NCI-H1436 treated with DMSO at 0.1 percent for 48 hours (cell line): ENCODE measurements at places on chromosomes 16 and 17.

DNA sequence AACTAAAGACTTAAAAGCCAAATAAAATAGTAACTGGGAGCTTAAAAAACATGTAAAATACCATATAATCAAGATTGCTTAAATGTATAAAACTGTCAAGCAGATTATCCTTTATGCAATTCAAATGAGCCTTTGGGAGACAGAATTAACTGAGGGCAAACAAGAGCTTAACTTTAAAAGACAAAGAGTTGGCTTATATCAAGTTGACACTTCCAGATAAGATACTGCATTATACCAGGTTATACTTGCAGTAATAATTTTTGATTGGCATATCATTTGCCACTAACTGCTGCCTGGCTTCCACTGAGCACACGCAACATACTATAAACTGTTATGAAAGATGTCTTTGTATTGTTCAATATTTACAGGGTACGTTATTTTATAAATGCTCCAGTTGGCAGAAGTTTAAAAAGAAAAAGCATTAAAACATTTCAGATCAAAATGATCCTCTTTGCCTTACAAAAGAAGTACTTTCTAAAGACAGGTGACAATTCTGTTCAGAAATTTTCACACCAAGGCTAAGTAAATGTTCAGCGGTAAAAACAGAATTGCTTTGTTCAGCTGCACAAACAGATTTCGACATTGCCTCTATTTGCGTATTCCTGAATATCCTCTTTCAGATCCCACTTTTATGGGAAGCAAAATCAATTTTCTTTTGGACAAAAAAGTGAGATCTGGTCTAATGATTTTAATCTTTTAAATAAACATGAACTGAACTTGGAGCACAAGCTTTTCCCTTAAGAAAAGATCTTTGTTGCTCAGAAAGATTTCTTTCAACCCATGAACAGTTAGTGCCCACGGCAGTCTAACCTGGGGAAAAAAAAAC is 50.7 kb downstream of the TOX3 start:
- peak; percentile 33 for DNase-seq

DNA sequence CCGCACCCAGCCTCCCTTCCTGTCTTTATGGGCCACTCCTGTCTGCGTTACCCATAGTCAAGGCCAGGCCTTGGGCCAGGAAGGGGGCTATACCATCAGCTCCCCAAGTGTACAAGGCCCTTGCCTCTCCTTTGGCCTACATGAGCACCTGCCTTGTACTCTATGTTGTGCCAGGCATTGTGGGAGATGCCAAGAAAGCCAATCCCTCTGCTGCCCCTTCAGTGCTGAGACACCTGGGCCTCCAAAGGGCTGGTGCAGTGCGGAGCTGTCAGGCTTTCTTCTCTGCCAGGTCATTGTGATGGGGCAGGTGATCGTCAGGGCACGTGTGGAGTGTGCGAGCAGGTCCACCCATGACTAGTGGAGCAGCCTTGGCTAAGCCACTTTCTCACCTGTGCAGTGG is 59.9 kb downstream of the MPRIP start:
- DNase-seq: no peak

DNA sequence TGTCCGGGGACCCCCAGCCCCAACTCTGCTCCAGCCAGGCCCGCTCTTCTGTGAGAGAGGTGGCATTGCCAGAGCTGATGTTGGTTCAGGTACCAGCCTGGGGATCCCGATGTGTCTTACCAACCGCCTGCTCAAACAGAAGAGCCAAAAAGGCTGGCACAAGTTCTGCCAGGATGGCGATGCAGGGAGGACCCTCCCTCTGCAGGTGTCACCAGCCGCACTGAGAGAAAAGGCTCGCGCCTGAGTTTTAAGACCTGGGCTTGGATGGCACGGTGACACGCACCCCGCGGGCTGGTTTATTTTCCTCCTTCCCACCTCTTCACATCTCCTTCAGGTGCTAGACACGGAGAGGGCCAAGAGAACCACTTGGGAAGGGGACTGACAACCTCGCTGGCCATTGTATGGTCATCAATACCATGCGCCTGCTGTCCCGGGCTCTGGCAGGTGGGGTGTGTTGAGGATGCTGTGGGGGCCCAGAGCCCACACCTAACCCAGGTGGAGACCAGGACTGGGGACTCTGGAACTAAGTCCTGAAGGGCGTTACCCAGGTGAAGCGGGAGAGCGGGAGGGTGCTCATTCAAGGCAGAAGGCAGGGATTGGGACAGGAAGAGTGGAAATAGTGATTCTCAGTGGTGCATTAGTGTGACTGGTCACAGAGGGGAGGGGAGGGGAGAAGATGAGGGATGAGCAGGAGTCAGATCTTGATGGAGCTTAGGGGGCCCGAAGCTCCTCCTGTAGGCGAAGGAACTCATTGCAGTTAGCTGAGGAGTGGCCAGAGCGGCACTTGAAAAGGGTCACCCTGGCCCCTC is 16.3 kb downstream of the FOXJ1 start:
- DNase-seq: no peak

- peak; percentile 57 for DNase-seq
Measured at GRCh38 chr16:68091380-68092261, 6.5 kb downstream of the NFATC3 start.

DNA sequence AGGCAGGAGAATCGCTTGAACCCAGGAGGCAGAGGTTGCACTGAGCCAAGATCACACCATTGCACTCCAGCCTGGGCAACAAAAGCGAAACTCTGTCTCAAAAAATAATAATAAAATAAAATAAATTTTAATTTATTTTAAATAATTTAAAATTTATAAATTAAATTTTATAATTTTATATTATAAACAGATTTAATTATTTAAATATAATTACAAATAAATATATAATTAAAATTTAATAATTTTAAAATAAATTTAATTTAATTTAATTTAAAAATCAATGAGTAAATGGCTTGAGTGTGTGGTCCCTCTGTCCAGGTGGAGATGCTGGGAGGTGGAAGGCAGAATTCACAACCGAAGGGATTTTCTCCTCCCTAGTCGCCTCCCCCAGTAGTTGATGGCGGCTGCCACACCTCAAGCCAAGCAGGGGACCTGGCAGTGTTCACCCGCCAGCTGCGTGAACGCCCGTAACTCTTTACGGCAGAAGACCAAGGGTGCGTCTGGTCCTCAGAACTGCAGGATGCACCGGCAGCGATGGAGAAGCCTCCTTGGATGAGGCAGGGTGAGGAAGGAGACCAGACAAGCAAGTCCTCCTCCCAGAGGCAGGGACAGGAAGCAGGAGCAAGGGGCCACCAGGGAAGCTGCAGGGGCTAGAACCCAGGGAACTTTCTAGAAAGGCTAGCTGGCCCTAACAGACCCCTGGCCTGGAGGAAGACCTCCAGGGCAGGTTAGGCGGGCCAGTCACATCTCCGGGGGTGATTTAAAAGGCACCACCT is 22.9 kb upstream of the KRT17 start:
- DNase-seq: no peak

GRCh38 chr17:1648173-1648962 is 1.3 kb downstream of the RILP start:
- no peak for DNase-seq

GRCh38 chr16:54977211-54977610 is 46.5 kb downstream of the IRX5 start:
- DNase-seq: no peak

GRCh38 chr16:82135844-82136243 is 34.2 kb downstream of the MPHOSPH6 start:
- no peak for DNase-seq

GRCh38 chr16:86480444-86480843 is 29.9 kb upstream of the FOXF1 start:
- no peak for DNase-seq

- no peak for DNase-seq
Measured at GRCh38 chr17:82753201-82753464, 1.3 kb downstream of the TBCD start.

DNA sequence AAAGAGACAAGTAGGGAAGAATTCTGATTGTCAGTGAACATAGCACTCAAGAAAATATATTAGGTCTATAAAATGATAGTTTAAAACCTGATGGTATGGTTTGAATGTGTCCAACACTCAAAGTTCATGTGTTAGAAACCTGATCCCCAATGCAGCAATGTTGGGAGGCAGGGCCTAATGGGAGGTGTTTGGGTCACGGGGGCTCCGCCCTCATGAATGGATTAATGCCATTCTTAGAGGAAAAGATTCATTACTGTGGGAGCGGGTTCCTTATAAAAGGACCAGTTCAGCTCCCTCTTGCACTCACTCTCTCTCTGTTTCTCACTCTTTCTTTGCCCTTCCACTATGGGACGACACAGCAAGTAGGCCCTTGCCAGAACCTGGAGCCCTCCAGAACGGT is 41.5 kb upstream of the SLC47A1 start:
- no peak for DNase-seq

GRCh38 chr17:57114085-57114673 is 29.1 kb downstream of the AKAP1 start:
- DNase-seq: no peak

DNA sequence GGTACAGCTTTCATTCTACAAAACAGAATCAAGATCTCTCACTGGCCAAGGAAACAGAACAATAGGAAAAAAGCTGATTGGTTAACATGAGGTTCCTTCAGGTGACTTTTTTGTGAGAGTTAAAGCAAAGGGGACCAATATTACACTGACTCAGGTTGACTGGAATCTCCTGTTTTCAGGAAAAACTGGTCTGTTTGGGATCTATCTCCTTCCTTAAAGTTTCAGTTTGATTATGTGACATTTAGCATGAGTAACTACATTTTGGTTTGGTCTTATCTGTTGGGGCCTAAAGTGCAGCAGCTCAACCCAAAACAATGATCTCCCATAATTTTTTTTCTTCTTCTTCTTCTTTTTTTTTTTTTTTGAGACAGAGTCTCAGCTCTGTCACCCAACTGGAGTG is 9.7 kb downstream of the NUPR1 start:
- DNase-seq: no peak

GRCh38 chr17:55081559-55081958 is 113.0 kb downstream of the STXBP4 start:
- no peak for DNase-seq

GRCh38 chr17:80455336-80455710 is 21.1 kb downstream of the NPTX1 start:
- DNase-seq: no peak

- no peak for DNase-seq
Measured at GRCh38 chr17:18241229-18241871, 15.9 kb downstream of the LLGL1 start.

DNA sequence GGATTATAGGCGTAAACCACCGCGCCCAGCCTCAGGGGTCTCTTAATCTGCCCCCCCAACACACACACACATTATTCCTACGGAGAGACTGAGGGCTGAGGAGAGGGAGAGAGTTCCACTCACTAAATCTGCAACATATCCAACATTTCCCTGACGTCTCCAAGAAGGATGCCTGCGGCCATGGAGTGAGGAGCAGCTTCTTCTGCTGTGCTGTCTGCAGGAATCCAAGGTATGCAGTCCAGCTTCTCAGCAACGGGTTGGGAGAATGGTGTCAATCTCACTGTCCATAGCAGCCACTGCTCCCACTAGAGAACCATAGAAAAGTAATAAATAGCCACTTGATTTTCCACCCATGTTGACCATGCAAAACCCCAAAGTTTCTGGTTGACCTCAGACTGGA is 5.1 kb upstream of the PLXDC1 start:
- DNase-seq: no peak

DNA sequence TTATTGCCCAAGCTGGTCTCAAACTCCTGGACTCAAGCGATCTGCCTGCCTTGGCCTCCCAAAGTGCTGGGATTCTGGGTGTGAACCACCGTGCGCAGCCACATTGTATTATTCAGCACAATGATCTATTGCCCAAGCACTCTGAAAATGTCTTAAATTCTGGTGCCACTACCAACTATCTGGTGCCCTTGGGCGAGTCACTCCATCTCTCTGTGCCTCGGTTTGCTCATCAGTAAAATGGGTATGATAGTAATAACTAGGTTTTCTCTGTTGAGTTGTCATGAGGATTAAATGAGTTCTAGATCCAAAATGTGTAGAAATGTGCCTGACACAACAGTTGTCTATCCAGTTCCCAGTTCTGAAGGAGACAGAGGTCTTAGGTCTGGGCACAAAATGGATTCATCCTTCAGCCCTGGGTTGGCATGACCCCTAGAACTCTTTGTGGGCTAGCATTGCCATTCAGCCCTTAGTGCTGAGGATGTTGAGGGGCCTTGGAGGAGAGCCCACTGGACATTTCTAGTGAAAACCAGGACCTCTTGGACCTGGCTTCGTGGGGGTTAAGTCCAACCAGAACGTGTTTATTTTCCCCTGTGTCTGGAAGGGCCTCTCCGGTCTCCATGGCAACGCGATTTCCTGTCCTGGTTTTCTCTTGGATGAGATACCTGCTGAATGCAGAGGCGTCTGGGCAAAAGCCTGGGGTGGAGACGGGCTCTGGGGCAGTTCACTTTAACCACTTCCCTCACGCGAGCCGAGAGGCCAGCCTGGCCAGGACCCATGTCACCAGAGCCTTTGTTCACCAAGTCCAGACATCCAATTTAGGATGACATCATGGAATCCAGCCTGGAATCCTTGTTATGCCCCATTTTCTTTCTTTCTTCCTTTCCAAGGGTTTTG is 43.7 kb upstream of the TNRC6A start:
- no peak for DNase-seq

- DNase-seq: no peak
Measured at GRCh38 chr16:88467541-88467944, 14.5 kb downstream of the ZFPM1 start.

DNA sequence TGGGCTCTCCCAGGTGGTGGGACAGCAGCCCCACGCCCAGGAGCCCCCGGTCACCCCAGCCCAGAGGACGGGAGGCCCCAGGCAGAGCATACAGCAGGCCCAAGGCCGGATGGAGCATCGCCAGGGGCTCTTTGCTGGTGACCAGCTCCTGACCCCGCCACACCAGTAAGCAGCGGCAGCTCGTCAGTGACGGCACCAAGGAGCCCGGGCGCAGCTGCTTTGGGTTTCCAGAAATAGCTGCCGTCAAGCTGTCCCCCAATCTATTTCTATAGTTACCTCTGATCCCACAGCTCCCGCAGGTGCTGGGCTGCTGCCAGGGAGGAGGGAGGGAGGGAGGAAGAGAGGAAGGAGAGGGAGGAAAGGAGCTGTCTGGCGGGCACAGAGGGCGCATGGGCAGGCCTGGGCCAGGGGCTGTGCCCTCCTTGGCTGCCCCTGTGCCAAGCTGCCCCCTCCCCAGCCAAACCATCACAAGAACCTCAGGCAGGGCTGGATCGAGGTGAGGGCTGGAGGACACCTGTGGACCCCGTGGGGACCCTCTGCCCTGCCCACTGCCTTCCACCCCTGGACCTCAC is 10.8 kb upstream of the RASD1 start:
- no peak for DNase-seq

DNA sequence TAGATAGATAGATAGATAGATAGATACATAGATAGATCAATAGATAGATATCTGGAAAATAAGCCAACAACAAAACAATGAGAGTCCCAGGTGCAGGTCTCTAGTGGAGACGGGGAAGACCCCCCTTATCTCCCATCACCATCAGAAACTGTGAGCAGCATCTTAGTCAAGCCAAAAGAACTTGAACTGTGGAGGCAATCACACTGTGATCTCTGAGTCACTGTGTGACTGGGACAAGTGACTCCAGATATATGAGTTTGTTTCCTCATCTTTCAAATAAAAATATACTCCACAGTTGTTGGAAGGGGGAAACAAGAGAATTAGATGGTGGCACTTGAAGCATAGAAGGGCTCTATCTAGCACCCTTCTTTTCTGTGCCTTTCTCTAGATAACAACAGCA is 42.1 kb downstream of the NOG start:
- no peak for DNase-seq

GRCh38 chr16:4371357-4372000 is at the start of gene VASN:
VASN (plus strand) TSS chr16:4371848; CDS start chr16:4380878, 9,030 bp downstream.
- DNase-seq: no peak

GRCh38 chr17:72306037-72306436 is 185.2 kb downstream of the SOX9 start:
- DNase-seq: no peak

- DNase-seq: no peak
Measured at GRCh38 chr17:40563220-40564052, 1.8 kb downstream of the CCR7 start.
